ENCODE measurements at places on chromosomes 4 and X.
A peak's percentile ranks its signal among the peaks of the same experiment; 100 is the strongest.

GRCh38 chr4:31803526-31804195 is 1083.5 kb downstream of the PCDH7 start:
- DNase-seq: peak; percentile 64

DNA sequence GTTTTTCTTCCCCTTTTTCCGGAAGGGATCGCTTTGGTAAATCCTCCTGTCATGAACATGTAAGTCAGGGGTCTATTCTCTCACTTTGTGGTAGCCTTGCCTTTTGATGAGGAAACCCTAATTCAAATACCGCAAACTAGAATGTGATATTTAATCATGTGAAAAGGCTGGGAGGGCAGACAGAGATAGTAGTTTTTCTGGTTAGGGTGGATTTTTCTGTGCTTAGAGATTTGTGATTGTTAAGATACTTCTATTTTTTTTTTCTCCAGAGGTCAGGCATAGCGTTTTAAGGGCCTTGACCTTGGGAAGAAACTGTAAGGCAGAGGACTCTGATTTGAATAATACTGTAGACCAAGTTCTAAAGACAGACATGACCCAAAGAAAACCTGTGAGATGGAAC is 41.8 kb upstream of the PACRGL start:
- no peak for DNase-seq

GRCh38 chr4:173264684-173265185 is 69.4 kb downstream of the HMGB2 start:
- peak; percentile 12 for DNase-seq

DNA sequence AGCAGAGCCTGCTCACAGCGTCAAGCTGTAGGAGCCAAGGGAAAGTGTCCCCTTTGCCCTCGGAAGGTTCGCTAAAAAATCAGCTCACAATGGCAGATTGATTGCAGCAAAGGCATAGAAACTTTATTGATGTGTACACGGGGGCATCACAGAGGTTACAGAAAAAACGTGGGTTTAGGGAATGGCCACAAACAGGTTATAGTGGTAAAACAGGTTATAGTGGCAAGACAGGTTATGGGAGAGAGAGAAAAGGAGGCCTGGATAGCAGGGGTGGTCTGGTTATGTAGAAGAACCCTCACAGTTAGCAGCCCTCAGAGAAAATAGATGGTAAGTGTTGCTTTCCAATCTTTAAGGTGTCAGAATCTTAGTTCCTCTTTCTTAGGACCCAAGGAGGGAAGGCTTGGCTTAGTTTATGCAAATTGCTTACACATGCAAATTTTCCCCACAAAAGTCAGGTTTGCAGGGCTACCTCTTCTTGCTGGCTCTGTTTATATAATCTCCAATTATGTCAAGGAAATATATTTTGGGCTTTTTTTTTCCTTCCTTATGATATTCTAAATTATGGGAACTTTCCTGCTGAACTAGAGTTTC is 113.7 kb downstream of the BMP15 start:
- DNase-seq: no peak

DNA sequence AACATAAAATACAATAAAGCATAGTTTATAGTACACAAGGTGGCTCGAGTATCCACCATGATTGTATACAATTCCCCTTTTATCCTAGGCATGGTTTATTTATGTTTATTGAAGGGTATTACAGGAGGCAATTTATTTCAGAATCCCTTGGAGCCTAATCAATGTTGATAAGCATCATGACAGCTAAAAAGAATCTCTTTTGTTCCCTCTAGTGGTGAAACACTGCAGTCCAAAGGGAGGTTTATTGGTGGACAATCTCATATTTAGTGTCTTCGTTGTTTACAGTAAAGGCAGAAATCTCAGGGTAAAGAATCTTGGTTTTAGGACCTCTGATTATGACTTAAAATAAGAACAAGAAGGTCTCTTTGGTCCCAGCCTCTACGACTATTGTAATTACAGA is 1712.5 kb downstream of the C4orf33 start:
- no peak for DNase-seq

GRCh38 chrX:69093960-69094871 is 71.0 kb downstream of the PJA1 start:
- peak; percentile 34 for DNase-seq

- DNase-seq: no peak
Measured at GRCh38 chr4:140308366-140309123, 64.9 kb upstream of the SCOC start.

GRCh38 chr4:183621875-183622274 is 37.1 kb downstream of the RWDD4 start:
- DNase-seq: no peak

- DNase-seq: no peak
Measured at GRCh38 chrX:56498756-56499155, 64.7 kb upstream of the UBQLN2 start.

GRCh38 chr4:89137695-89138094 is 26.4 kb downstream of the TIGD2 start:
- DNase-seq: no peak

GRCh38 chr4:174626342-174627008 is 104.2 kb upstream of the HPGD start:
- DNase-seq: peak; percentile 11

GRCh38 chr4:155186972-155187371 is 21.5 kb upstream of the NPY2R start:
- no peak for DNase-seq

GRCh38 chrX:88613338-88613737 is 133.7 kb upstream of the CPXCR1 start:
- no peak for DNase-seq

- DNase-seq: no peak
Measured at GRCh38 chr4:997375-998071, 4.3 kb upstream of the SLC26A1 start.

DNA sequence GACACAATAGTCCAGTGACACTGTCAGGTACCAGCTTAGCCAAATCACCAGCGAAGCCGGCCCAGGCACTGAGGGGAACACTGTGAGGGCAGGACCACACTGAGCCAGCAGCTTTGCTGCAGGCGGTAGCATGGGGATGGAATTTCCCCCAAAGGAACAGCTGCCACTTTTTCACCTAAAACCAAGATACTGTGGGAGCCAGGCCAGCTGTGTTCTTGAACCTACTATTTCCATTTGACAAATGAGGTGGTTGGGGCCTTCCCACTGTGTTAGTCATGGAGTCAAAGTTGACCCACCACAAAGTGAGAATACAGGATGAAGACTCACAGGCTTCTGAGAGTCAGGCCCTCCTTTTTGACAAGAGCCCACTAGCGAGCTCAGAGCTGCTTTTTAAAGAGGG is 70.7 kb upstream of the SH3RF1 start:
- DNase-seq: no peak
